SK-N-DZ (cell line): ENCODE measurements at places on chromosomes 16 and 17.

GRCh38 chr16:87464691-87465300 is 28.0 kb downstream of the ZCCHC14 start:
- no peak for DNase-seq

GRCh38 chr17:18184143-18185031 is 759 bp downstream of the ALKBH5 start:
- DNase-seq, result peak; percentile 44

- DNase-seq, result no peak
These were observed 199.8 kb downstream of the CYLD start for GRCh38 chr16:50941681-50942080.

DNA sequence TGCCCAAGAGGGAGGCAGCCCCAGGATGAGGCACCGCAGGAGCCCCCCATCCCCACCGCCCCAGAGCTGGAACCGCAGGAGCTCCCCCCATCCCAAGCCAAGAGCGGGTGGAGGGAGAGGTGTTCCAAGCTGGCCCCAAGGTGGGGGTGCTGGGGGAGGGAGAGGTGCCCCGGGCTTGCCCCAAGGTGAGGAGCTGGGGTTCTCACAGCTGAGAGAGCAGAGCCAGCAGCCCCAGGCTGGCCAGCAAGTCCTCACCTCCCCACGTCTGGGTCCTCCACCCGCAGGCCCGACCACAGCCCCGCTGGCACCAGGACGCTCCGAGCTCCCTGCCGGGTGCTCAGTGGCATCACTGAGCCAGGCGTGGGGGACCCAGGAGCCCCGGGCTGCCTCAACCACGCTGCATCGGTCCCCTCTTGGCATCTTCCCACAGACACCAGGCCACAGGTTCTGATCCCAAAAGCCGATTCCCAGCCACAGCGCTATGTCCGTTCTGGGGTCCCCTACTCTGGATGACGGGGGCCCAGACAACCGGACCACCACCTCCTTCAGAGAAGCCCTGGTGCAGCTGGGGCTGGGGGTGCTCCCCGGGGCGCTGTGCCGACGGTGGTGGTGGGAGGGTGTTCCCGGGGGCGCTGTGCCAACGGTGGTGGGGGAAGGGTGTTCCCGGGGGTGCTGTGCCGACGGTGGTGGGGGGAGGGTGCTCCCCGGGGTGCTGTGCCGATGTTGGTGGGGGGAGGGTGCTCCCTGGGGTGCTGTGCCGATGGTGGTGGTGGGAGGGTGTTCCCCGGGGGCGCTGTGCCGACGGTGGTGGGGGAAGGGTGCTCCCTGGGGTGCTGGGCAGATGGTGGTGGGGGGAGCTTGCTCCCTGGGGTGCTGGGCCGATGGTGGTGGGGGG is 15.4 kb upstream of the WDR45B start:
- no peak for DNase-seq

DNA sequence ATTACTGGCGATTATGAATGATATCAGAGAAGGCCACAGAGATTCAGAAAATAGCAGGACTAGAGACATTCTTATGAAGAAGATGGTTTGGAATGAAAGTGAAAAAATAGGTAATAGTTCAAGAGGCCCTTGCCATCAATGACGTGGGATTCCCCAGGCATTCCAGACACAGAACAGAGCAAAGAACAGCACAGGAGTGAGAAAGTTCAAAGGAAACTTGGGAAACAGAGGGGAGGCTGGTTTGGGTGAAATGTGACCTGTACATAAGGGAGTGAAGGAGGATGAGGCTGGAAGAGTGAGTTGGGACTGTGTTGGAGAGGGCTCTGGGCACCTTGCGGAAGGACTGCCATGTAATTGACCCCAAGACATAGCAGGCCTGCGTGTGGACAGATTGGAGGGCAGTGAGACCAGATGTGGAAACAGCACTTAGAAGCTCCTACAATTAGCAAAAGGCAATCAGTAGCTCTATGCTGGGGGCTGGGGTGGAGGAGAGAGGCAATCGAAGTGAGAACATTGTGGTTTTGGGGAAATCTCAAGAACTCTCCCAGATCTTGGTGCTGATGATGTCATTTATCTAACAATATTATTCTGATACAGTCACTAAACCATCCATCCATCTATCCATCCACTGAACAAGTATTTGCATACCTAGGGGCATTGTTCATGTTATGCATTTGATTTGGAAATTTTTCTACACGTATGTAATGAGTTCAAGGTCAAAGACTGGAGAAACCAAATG is 365.3 kb upstream of the ZFHX3 start:
- no peak for DNase-seq

DNA sequence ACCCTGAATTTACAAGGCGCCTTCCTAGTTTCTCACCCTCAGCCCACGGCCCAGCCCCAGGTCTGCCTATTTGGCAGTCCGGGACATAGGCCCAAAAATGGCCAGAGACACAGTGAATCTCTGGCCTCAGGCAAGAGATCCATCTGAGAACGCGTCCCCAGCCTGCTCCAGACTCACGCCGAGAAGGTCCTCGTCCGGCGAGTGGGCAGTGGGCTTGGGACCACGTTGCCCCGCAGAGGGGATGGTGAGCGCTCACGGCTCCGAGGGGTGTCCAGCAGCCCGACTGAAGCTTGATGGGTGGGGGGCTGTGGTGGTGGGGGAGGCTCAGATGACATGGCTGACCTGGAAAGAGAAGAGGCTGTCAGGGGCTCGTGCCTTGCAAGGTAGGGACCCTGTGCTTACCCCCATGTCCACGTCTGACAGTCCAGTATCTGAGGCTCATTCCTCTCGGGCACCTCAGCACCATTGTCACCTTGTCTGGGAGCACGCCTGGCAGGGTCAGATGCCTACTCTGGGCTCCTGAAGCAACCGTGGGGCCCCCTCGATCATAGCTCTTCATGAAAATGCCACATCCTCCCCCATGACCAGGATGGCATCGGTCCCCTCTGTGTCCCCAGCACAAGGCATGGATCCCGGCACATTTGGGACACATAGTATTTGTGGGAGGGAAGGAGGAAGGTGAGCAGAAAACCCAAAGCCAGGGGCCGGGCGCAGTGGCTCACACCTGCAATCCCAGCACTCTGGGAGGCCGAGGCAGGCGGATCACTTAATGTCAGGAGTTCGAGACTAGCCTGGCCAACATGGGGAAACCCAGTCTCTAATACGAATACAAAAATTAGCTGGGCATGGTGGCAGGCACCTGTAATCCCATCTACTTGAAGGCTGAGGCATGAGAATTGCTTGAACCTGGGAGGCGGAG is 9.6 kb downstream of the CARHSP1 start:
- DNase-seq, result no peak

GRCh38 chr17:49090878-49091594 is 41.5 kb upstream of the B4GALNT2 start:
- no peak for DNase-seq

- DNase-seq, result no peak
These were observed 6.2 kb downstream of the CD2BP2 start for GRCh38 chr16:30348929-30349328.

- DNase-seq, result no peak
These were observed 26.0 kb upstream of the LASP1NB start for GRCh38 chr17:38899421-38899820.

GRCh38 chr16:59192551-59193199 is 458.6 kb upstream of the GOT2 start:
- peak; percentile 36 for DNase-seq

- no peak for DNase-seq
These were observed 45.1 kb downstream of the RBFOX3 start for GRCh38 chr17:79565606-79566250.

GRCh38 chr16:78116946-78117345 is 17.5 kb downstream of the WWOX start:
- DNase-seq, result no peak

DNA sequence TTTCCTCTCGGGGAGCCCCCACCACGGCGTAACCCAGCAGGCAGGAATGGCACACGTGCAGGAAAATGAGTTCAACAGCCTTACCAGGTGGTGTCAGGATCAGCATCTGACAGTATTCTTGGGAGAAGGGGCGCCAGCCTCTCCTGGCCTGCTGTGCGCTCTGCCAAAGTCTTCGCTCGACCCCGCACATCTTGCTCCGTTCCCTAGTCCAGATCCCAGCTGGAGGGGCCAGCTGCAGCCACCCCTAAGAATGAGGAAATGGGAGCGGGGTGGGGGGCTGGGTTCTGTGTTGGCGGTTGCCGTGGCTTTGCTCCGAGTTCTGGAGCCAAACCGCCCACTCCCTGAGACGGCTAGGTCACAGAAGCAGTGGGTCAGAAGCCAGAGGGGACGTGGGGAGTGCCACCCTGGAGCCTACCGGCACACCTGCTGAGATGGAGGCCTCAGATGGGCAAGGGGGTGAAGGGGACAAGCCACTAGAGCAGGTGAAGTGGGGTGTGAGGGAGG is at the start of gene CHCT1:
TSS of gene CHCT1 (plus strand) at position 328 of the 504 bp plus-strand sequence. CDS start at position 432, 104 bp downstream.
- no peak for DNase-seq

DNA sequence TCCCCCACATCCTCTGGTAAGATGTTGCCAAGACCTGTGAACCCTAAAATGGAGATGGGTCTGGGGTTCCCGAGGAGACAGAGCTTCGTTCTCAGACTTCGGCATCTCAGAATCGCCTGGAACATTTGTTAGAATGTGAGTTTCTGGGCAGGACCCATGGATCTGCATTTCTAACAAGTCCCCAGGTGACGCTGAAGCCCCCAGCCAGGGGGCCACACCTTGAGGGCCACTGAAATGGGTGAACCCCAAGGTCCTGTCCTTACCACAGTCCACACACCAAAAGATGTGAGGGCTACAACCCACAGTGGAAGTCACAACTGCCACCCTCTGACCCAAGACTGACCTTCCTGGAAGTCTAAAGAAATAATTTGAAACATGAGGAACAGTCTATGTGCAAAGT is 14.0 kb downstream of the MPP3 start:
- no peak for DNase-seq

GRCh38 chr17:17570140-17570797 is 21.2 kb downstream of the PEMT start:
- peak; percentile 43 for DNase-seq
